ENCODE measurements at places on chromosomes 7 and 10. TPM values are rescaled to one million over a fixed set of nuclear protein-coding genes. Genes with fewer than 3 reads are reported as not detected.

DNA sequence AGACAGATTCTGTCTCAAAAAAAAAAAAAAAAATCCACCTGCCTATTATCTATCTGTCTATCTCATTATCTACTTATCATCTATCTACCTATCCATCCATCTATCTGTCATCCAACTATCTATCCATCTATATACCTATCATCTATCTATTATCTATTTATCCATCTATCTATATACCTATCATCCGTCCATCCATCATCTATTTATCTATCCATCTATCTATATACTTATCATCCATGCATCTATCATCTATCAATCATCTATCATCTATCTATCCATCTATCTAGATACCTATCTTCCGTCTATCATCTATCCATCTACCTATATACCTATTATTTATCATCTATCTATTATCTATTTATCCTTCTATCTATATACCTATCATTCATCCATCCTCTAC is 16.5 kb upstream of the TPST1 start:
- DNase-seq, result no peak

CDK13 gene
- 59.5 TPM for polyA plus RNA-seq

DNA sequence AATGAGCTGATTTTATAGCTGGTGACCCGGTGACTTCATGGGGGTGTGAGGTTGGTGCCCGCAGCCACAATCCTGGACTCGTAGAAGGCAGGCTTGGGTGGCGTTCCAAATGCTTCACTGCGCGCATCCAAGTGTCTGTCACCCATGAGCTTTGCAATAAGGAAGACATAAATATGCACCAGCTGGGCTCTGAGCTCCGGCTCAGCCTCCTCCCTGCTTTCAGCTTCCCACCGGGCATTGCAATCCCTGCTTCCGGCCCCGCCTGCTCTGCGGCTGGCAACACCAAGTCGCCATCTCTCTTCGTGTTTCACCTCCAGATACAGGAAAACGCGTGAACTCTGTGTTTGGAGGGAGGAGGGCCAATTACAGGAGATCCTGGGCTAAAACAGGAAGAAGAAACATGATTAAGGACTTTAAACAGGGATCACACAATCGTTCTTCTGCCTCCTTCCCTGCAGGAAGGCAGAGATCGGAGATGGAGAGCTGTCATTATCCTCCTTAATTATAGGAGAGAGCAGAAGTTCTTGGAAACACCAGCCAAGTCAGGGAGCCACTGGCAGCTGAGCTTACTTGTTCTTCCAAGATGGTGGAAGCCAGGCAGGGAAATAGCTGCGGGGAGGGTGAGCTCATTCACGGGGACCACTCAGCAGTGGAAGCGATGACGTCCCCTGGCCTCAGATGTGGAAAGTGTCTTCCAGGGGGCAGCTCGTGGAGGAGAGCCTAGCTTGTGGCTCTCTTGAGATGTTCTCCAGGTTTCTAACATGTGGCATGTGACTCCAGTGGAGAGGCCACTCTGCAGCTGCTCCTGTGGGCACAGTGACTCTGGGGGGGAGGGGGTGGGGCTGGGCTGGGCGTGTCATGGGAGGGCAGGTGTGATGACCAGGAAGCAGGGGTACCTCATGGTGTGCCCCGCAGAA is 134.9 kb downstream of the CAMK1D start:
- DNase-seq, result no peak

GRCh38 chr10:31136930-31137885 is 105.5 kb upstream of the ZNF438 start:
- DNase-seq, result no peak

DNA sequence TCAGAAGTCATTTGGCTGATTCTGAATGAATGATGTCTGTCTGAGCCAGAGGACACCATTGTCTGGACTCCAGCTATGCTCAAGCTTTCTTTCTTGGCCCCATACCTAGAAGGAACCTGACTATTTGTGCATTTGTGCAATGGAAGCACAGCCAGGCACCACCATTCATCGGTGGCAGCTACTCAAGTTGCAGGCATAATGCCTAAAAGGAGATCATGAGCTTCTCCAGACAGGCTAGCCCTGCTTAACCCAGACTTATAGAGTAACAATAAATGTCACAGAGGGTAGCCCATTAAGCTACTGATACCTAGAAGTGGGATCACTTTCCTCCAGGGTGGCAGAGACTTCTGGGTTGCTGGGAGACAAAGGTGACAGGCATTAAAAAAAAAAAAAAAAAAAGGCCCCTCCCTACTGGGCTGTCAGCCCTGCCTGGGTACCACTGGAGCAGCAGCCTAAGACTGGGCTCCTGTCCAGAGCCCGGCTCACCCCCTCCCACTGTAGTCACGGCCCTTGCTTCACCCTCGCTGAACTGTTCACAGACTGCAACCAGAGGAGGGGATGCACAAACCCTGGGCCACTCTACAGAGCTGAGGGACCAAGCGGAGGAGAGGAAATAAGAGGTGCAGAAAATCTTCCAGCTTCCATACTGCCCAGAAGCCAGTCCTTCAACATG is 75.4 kb upstream of the ATP6V0A4 start:
- no peak for DNase-seq

HKDC1 gene
- 34.1 TPM for polyA plus RNA-seq

DNA sequence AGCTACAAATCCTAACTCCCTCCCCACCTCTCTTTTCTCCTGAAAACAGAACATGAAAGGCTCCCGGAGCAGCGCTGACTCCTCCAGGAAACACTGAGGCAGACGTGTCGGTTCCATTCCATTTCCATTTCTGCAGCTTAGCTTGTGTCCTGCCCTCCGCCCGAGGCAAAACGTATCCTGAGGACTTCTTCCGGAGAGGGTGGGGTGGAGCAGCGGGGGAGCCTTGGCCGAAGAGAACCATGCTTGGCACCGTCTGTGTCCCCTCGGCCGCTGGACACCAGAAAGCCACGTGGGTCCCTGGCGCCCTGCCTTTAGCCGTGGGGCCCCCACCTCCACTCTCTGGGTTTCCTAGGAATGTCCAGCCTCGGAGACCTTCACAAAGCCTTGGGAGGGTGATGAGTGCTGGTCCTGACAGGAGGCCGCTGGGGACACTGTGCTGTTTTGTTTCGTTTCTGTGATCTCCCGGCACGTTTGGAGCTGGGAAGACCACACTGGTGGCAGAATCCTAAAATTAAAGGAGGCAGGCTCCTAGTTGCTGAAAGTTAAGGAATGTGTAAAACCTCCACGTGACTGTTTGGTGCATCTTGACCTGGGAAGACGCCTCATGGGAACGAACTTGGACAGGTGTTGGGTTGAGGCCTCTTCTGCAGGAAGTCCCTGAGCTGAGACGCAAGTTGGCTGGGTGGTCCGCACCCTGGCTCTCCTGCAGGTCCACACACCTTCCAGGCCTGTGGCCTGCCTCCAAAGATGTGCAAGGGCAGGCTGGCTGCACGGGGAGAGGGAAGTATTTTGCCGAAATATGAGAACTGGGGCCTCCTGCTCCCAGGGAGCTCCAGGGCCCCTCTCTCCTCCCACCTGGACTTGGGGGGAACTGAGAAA is 30.4 kb downstream of the PFKFB3 start:
- no peak for DNase-seq

DNA sequence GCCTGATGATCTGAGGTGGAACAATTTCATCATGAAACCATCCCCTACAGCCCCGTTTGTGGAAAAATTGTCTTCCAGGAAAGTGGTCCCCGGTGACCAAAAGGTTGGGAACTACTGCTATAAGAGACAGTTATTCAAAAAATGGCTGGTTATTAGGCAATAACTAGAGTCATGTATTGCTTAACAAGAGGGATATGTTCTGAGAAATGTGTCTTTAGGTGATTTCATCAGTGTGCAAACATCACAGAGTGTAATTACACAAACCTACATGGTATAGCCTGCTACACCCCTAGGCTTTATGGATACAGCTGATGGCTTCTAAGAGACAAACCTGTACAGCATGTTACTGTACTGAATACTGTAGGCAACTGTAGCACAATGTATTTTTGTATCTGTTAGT is 71.3 kb upstream of the CSTF2T start:
- DNase-seq, result no peak

- DNase-seq, result no peak
These were observed 40.0 kb downstream of the CUX1 start for GRCh38 chr7:101857358-101857811.

SHTN1 gene
- 25.3 TPM for polyA plus RNA-seq

CELF2 gene
- 11.8 TPM for polyA plus RNA-seq

TAS2R16 gene
- polyA plus RNA-seq, result not detected

DNA sequence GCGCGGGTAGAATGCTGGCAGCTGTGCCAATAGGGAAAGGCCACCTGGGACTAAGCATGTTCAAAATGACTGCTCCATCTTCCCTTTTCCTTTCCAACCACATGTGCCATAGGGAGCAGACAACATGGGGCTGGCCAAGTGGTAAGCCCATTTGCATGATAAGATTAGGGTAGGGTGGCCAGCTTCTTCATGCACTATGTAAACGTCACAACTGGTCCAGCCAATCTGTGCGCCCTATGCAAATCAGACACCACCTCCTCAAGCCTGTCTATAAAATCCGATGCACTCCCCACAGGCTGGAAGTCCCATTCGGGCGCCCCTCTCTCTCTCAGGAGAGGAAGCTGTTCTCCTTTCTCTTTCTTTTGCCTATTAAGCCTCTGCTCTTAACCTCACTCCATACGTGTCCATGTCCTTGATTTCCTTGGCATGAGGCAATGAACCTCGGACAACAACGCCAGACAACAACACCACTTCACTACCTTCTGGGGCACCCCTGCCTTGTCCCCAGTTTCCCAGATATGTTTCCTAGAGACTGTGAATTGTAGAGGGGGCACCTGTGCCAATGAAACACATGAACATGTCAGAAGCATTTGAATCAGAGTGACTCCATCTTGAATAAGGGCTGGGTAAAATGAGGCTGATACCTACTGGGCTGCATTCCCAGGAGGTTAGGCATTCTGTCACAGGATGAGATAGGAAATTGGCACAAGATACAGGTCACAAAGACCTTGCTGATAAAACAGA is 19.1 kb upstream of the EXOC6 start:
- DNase-seq, result no peak

- DNase-seq, result no peak
These were observed 274.6 kb downstream of the KCND2 start for GRCh38 chr7:120547605-120548004.

PNLIPRP2 gene
- polyA plus RNA-seq, result 0.10 TPM

GRCh38 chr7:48011951-48012350 is 17.0 kb downstream of the SUN3 start:
- DNase-seq, result no peak

LIPJ gene
- 0.38 TPM for polyA plus RNA-seq

GRCh38 chr7:72260406-72260805 is 151.7 kb downstream of the CALN1 start:
- no peak for DNase-seq

DNA sequence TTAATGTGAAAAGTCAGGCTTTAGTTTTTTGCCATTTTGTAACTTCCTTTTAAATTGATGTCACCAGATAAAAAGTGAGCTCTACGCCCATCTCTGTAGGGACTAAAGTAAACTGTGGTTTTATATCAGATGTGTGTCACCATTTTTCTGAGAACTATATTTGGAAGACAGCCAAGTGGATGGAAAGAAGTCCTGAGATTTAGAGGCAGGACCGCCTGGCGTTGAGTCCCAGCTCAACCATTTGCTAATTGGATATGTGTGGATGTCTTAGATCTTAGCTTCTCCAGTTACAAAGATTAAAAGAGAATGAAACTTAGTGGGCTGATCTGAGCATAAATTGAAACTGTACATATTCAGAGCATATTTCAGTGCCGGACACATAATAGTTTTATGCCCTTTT is 691.6 kb upstream of the CELF2 start:
- DNase-seq, result no peak

DNA sequence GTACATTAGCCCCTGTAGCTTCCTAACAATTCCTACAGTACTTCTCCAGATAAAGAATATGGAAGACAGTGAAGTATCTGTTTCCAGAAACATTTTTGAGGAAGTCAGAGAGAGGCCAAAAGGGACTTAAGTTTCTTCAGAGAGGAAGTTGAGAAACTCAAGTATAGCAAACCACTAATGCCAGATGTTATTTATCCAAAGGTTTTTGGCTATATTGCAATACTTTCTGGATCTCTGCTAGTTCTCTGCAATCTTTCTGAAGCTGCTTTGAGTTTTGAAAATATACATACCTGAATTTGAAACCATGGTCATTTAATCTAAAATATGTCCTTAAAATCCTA is 64.7 kb downstream of the BICC1 start:
- DNase-seq, result no peak

DNA sequence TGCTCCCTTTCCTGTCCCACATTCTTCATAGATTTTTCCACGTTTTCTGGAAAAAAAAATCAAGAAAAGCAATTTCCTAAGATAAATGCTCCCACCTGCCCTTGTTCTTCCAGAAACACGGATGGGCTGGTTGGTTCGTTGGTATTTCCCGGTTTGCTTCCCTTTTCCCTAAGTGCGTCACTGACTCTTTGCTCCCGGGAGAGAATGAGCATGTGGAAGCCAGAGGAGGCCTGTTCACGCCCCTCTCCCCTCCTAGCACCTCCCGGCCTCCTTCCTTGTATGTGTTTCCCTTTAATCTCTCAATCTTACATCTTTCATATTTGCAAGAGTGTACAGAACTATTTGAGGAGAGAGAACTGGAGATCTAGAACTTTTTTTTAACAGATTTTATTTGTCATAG is 442.0 kb downstream of the GFRA1 start:
- DNase-seq, result no peak

Data from renal cortex interstitium (tissue), 15 donors.